Breast epithelium (tissue), 4 donors: ENCODE measurements at places on chromosomes 2 and 18. TPM values are rescaled to one million over a fixed set of nuclear protein-coding genes. Genes with fewer than 3 reads are reported as not detected.

- DNase-seq = no peak
These were observed 59.8 kb downstream of the BCL2 start for GRCh38 chr18:63259567-63260379.

DNA sequence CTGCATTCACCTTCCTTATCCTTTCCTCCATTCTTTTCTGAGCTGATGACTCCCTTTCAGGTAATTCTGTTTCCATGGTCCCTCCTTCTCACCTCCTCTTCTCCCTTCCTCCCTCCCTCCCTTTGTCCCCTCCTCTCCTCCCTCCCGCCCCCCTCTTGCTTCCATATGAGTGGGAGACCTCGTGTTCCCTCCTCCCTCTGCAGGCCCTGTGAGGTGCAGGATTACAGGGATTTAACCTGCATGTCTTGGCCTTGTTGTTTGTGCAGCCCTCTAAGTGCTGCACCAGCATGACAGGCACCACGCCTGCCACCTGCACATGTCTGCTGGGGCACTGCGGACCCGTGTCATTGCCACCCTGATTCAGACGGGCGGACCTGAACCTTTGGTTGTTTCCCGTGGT, 103.1 kb downstream of the SNTG2 start:
- no peak for DNase-seq

GRCh38 chr2:207257251-207258250, 91.8 kb upstream of the KLF7 start:
- no peak for DNase-seq

SERPINB10 gene
- total RNA-seq = not detected
